Stimulated activated CD4-positive, alpha-beta T cell treated with anti-CD3 and anti-CD28 coated beads, Interleukin-12 subunit alpha, Interleukin-12 subunit beta, amount 100 ng/mL, for 4 hours (primary cell): ENCODE measurements at places on chromosomes 7 and 10.
A peak's percentile ranks its signal among the peaks of the same experiment; 100 is the strongest.

DNA sequence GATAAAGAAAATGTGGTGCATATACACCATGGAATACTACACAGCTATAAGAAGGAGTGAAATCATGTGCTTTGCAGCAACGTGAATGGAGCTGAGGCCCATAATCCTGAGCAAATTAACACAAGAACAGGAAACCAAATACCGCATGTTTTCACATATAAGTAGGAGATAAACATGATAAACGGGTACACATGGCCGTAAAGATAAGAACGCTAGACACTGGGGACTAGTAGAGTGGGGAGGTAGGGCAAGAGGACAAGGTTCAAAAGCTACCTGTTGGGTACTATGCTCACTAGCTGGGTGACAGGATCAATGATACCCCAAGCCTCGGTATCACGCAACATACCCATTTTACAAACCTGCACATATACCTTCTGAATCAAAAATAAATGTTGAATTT lies 113.7 kb downstream of the CSTF2T start:
- no peak for DNase-seq

DNA sequence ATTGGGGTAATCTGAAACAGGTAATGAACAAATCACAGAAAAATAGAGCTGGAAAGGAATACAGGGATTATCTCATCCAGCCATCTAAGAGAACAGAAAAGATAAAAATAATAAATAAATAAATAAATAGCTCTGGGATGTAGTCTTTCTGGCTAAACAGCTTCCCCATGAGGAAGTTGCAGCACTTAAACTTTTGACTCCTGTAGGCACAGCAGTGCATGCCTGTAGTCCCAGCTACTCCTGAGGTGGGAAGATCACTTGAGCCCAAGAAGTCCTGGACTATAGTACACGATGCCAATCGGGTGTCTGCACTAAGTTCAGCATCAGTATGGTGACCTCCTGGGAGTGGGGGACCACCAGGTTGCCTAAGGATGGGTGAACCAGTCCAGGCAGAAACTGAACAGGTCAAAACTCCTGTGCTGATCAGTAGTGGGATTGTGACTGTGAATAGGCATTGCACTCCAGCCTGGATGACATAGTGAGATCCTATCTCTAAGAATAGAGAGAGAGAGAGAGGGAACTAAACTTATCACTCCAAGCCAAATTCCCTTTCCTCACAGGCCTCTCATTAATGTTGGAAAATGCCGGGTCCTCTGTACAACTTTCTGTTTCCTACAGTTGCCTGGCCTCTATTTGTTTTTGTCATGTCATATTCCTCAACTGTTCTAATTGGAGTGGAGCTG lies 61.7 kb upstream of the CDK13 start:
- DNase-seq = no peak

GRCh38 chr7:151260471-151260870 lies 12.0 kb upstream of the SMARCD3 start:
- no peak for DNase-seq

DNA sequence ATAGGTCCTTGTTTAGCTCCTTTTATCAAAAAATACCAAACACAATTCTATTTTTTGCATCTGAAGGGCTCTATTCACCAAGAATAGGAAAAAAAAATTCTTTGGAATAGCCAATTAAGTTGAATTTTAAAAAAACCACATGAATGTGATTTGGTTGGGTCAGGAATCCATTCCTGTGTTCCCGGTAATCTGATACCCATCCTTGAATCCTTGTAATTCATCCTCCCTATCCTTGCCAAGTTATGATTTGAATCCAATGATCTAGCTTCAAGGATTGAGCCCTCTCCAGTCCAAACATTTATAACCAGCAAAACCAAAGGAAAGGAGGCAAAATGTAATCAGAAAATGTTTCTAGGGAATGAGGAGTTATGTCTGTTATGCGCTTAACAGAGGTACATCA lies 86.6 kb downstream of the CFAP58 start:
- no peak for DNase-seq

- no peak for DNase-seq
Measured at GRCh38 chr10:99681553-99681952, 22.2 kb downstream of the ENTPD7 start.

DNA sequence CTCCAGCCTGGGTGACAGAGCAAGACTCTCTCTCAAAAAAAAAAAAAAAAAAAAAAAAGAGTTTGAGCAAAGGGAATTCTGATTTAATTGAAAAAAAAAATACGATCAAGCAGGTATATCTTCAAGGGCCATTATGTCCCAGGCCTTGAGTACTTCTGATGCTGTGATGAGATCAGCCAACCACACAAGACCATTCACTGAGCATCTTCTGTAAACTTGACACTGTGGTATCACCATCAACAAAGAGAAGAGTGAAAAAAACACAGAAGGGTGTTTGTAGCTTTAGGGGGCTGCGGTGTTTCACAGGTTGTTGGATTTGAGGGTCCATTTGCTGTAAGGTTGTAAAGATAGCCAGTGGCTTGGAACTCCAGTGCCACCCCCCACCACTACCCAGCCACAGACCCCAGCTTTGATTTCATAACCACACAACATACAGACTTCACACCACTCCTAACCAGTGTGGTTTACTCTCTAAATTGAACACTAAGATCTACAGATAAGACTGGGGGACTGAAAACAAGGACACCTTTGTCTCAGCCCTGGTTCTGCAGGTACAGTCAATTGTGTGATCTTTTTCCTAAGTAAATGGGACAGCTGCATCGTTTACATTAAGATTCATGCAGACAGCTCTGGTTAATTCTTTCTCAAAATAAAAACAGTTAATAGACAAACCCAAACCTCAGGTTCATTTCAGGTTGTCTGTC lies 66.4 kb downstream of the CDC123 start:
- no peak for DNase-seq

DNA sequence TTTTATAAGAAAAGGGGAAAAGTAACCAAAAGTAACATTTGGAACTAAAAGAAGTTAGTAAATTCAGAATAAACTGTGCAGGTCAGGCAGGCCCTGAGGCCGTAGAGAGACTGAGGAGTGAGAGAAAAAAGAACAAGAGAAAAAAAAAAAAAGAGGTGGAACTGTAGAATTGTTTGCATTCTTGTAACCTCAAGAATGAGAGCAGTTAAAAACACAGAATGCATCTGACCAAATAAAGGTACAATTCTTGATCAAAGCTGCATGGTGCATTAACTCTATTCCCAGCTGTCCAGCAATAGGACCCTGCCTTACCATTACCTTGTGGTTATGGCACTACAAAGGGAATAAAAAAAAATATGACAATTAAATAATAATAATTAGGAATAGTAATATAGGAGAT lies 170.1 kb upstream of the SEMA3A start:
- DNase-seq = no peak

GRCh38 chr10:75266945-75267344 lies 31.2 kb upstream of the COMTD1 start:
- no peak for DNase-seq

- no peak for DNase-seq
Measured at GRCh38 chr10:5511231-5511884, 12.0 kb upstream of the CALML5 start.

- no peak for DNase-seq
Measured at GRCh38 chr7:157471259-157472125, 134.7 kb downstream of the DNAJB6 start.

- peak; percentile 77 for DNase-seq
Measured at GRCh38 chr7:64313740-64314491, at the start of gene ZNF736. Gene ZNF736 (plus strand): TSS chr7:64313961. CDS start chr7:64314151, 190 bp downstream.

GRCh38 chr10:36003031-36003600 lies 361.0 kb upstream of the FZD8 start:
- no peak for DNase-seq

DNA sequence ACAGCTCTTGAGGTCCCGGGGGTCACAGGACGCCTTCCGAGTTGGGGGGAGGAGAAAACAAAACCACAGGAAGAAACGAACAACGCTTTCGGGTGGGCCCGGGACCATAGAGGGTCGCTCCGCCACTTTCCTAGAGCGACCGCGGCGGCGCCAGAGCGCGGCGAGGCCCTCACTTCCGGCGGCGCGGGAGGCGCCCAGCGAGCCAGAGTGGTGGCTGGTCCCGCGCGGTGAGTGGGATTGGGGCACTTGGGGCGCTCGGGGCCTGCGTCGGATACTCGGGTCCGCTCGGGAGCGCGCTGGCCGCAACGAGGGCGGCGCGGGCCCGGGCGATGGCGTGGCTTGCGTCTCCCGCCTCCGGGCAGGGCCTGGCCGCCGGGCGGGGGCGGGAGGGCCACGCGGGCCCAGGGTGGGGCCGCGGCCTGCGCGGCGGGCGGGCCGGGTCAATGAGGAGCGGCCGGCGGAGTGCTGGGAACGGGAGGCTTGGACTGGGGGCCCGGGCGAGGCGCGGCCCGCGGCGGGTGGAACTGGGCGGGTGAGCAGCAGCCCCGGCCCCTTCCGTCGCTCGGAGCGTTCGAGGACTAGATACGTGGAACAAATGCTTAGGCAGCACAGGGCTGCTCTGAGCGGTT lies at the start of gene ZNF22:
TSS of gene ZNF22 (plus strand) at position 172 of the 629 bp plus-strand sequence. CDS start 2,446 bp downstream, outside the sequence.
- peak; percentile 64 for DNase-seq

DNA sequence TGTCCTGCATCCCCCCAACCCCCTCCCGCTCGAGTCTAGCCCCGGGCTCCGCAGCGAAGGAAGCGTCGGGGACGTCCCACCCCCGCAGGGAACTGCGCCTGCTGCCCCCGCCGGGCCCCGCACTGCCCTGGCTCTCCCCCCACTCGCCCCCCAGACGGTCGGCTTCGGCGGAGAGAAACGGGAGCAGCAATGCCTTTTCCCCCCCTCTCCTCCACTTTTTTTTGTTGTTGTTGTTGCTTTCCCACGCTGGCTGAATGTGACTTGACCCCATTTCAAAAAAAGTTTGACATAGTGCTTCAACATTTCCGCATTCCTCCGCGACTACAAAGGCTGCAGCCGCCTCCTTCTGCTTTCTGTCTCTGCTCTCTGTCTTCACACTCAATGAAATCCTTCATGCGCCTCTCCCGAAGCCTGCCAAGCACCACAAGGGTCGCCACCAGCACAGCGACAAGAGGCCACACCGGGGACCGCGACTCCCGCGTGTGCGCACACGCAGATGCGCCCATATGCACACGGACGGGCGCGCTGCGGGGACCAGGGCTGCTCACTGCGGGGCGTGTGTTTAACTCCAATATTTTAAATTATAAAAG lies 1.0 kb downstream of the CDK6 start:
- DNase-seq = peak; percentile 52

DNA sequence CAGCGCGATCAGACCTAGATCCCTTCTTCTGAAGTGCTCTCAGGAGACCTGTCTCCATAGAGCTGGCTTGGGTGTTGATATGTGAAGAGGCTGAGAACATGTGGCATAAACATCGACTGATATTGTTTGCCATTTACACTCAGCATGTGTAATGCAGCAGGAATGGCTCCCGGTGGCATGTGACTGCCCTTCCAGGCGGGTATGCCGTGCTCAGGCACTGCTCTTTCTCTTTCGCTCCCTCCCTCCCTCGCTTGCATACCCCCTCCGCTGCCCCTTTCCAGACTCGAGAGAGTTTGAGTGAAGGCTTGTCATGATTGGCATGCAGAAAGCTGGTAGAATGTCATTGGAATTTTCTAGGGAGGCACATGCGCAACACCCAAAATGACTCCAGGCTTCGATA lies 107.3 kb upstream of the PDCD4 start:
- no peak for DNase-seq

GRCh38 chr10:59904426-59905065 lies 1.8 kb downstream of the CCDC6 start:
- DNase-seq = no peak

GRCh38 chr7:13282377-13282980 lies 595.0 kb downstream of the ARL4A start:
- no peak for DNase-seq

- DNase-seq = no peak
Measured at GRCh38 chr7:102322202-102322715, 34.0 kb downstream of the SPDYE6 start.

- peak; percentile 31 for DNase-seq
Measured at GRCh38 chr10:129877773-129878371, 86.2 kb downstream of the EBF3 start.

DNA sequence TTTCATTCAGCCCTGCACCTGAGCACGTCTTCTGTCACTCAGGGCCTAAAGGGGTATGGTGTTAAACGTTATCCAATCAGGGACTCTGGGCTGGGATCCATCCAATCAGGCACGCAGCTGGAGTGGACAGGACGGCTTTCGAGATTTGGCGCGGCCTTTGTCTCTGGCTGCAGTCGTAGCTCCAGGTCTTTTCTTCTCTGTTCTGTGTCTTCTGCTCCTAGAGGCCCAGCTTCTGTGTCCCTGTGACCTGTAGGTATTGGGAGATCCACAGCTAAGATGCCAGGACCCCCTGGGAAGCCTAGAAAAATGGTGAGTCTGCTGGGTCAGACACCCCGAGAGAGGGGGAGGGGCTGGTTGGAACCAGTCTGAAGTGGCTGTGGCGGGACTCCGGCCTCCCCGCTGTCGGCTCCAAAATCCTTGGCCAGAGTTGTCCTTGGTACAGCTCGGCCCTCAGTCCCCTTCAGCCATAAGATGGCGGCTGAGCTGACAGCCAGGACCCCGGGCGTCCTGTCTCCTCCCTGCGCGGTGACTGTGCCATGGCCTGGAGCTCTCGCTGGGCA lies 11.7 kb upstream of the ZNF680 start:
- DNase-seq = no peak

GRCh38 chr10:48598936-48599829 lies 5.7 kb downstream of the ARHGAP22 start:
- DNase-seq = no peak

- no peak for DNase-seq
Measured at GRCh38 chr7:117097860-117098259, 144.6 kb downstream of the ST7 start.

DNA sequence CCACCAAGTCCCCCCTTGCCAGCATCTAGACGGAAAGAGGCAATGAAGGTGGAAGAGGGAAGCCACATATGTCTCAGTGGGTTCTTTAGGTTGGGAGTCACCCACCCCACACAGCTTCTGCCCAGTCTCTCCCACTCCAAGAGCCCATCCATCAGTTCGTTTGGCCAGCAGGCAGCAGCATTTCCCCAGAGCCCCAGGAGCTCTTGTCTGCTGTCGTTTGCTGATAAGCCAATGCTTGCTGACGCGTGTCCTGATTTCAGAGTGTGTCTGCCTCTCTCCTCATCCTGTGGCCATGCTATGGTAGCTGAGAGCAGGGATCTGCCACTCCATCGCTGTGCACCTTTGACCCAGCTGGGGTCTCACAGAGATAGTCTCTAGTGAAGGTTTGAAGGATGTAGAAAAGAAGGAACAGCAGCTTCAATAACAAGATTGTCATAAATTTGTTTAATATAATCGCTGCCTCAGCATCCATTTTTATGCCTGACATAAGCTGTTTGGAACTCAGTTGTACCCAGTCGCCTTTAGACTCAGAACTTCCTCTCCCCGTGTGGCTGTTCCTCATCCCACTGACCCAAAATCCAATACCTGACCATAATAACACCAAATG lies 39.4 kb upstream of the GDF10 start:
- DNase-seq = no peak
